Fibroblast of skin of abdomen (primary cell): ENCODE measurements at places on chromosomes 5 and 9.

DNA sequence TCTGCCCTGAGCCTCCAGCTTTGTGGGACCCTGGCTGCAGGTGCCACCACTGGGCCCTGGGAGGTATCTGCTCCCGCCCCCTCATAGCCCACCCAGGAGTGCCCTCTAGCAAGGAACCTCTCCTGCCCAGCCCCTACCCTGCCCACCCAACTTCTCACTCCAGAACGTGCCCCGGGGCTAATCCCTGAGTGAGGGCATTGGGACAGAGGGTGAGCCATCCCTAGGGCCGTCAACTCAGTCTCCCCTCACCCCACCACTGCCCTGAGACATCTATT is 2.7 kb upstream of the RASGEF1C start:
- DNase-seq = no peak

GRCh38 chr9:95229230-95229915 is 88.1 kb downstream of the FANCC start:
- no peak for DNase-seq

DNA sequence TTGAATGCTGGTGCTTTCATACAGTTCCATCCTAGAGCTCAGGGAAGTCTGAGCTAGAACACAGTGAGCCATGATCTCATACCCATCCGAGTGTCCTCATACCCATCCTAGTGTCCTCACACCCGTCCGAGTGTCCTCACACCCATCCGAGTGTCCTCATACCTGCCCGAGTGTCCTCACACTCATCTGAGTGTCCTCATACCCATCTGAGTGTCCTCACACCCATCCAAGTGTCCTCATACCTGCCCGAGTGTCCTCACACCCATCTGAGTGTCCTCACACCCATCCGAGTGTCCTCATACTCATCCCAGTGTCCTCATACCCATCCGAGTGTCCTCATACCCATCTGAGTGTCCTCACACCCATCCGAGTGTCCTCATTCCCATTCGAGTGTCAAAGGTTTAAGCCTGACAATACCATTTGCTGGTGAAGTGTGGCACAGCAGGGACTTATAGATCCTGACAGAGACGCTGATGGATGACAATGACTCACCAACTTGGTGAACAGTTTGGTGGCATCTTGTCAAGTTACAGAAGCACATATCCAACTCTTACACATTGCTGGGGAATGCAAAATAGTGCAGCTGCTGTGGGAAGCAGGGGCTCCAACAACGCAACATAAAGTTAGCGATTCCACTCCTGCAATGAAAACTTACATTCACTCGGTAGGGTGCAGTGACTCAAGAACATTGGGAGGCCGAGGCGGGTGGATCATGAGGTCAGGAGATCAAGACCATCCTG is 77.0 kb upstream of the COL5A1 start:
- DNase-seq = peak; percentile 93

DNA sequence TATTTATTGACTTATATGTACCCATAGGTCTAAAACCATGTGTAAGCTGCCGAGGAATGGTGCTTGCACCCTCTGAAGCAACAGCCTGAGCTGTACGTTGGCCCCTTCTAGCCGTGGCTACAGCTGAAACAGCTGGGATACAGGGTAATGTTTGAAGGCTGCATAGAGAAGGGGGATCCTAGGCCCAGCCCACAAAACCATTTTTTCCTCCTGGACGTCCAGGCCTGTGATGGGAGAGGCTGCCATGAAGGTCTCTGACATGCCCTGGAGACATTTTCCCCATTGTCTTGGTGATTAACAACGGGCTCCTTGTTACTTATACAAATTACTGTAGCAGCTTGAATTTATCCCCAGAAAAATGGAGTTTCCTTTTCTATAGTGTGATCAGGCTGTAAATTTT is 244.7 kb downstream of the COMMD10 start:
- no peak for DNase-seq

DNA sequence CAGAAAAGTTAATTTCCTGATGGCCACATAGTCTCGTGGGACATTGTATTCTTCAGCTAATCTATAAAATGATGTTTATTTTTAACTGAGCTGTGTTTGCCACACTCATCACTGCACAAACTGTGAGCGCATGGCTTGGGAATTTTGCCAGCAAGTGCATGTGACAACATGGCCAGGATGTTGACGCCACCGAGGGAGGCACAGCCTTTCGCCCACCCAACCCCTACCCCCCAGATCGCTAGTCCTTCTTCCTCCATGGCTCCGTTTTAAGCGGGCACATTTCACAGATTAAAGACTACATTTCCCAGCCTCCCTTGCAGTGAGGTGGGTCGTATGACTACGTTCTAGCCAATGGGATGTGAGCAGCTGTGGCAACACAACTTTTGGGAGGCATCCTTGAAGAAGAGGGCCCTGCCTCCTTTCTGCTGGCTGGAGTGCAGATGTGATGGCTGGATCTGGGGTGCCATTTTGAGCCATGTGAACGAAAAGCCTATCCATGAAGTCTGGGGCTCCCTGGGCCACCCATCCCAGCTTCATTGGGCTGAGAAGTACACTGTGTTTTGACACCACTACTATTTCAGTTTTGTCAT is 7.9 kb downstream of the NRARP start:
- DNase-seq = no peak

DNA sequence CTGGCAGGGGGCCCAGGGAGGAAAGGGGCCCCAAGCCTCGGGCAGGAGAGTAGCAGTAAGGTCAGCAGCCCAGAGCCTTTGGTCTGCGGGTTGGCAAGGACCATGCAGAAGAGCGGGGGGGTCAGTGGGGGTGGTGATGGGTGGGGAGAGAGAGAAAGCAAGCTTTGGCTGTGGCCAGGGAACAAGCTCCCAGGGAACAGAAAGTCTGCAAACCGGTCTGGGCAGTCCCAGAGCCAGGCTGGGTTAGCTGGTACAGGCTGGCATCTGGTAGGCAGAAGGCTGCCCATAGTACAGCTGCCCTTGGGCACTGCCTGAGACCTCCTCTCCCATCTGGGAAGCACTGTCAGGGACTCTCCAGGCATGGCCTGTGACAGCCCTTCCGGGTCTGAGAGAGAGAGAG is 10.5 kb upstream of the EPB41L4B start:
- no peak for DNase-seq
